KBM-7 (cell line): ENCODE measurements at places on chromosomes 1 and 21.

DNA sequence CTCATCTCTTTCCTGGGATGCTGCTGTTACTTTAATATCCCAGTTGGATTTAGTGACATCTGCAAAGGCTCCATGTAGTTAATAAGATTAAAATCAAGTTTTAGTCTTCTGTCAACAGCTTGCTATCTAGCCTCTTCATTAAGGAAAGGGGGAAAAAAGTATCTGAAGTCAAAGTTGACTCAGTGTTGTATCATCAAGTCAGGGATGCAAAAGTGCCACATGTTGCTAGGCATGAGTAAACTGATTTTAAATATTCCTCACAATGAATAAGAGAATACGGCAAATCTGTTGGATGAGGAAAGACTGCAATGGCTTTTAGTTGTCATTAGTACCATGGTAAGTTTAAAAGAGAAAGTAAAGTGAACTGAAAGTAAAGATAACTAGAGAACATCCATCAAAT is 383.2 kb upstream of the ZRANB2 start:
- no peak for DNase-seq

GRCh38 chr1:202821467-202821866 is 10.7 kb downstream of the PCAT6 start:
- no peak for DNase-seq

DNA sequence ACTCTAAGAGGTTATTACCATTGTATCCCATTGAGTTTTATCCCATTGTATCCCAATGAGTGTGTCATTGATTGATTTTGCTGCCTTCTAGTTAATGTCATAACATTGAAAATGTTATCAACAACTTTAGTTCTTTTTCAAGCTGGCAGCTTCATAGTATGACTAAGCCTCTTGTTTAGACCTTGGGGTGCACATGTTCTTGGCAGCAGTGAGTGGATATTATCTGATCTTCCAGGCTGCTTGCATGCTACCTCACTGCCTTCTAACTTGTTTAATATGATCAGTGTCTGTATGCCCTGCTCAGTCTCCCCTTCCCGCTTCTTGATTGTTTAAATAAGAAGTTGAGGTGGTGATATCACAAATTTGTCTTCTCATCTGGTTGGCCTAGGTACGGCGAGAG is 24.6 kb downstream of the NTPCR start:
- DNase-seq = no peak

- no peak for DNase-seq
Observed at GRCh38 chr1:180157108-180157507, 2.4 kb downstream of the QSOX1 start.

DNA sequence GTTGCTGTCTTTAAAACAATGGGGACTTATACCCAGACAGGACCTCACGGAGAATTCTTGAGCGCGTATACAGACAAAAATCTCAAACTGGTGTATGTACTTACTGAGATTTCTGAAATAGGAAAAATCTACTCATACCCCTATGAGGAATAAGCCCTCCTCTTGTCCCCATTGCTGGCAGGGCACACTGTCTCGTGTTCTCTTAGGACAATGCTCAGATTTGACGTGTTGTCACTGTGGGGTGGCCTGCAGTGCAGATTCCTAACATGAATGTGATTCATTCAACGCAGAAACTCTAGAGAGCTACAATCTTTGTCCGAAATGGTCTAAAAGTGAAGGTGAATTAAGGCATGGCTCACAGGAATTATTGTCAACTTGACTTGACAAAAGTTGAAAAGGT is 31.1 kb upstream of the PDE9A start:
- DNase-seq = no peak

- DNase-seq = no peak
Observed at GRCh38 chr1:17233675-17234320, 15.1 kb upstream of the PADI3 start.

- no peak for DNase-seq
Observed at GRCh38 chr1:64038965-64039364, 164.5 kb upstream of the UBE2U start.

DNA sequence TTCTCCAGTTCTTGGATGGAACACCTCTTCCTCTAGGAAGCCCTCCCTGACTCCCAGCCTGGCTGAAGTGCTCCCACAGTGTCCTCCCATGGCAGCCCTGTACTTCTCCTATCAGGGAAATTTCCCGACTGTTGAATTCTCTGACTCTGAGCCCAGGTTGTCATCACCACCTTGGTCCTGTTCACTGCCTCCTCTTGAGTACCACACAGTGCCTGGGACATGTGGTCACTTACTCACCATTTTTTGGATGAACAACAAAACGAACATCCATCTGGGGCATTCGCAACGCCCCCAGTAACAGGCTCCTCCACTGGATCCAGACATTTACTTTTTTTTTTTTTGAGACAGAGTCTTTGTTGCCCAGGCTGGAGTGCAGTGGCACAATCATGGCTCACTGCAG is 37.4 kb downstream of the CHD5 start:
- DNase-seq = no peak

- peak; percentile 67 for DNase-seq
Observed at GRCh38 chr1:181021811-181022434, 747 bp downstream of the STX6 start.

GRCh38 chr1:35588197-35588910 is 15.2 kb downstream of the TFAP2E start:
- DNase-seq = no peak

DNA sequence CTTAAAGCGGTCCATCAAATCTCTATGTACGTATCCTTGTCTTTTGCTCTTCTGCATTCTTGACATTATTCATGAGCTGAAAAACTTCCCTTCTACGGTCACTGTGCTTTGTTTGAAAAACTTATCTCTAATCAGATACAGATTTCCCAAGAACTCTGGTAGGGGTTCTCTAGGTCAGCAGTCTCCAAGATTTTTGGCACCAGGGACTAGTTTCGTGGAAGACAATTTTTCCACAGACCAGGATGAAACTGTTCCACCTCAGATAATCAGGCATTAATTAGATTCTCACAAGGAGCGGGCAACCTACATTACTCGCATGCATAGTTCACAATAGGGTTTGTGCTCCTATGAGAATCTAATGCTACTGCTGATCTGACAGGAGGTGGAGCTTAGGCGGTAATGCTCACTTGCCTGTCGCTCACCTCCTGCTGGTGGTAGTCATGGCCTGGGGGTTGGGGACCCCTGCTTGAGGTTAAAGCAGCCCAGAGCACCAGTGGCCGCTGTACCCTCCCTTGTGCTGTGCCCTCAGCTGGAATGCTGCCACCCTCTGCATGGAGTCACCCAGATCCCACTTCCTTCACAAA is 30.8 kb downstream of the AK2 start:
- no peak for DNase-seq

DNA sequence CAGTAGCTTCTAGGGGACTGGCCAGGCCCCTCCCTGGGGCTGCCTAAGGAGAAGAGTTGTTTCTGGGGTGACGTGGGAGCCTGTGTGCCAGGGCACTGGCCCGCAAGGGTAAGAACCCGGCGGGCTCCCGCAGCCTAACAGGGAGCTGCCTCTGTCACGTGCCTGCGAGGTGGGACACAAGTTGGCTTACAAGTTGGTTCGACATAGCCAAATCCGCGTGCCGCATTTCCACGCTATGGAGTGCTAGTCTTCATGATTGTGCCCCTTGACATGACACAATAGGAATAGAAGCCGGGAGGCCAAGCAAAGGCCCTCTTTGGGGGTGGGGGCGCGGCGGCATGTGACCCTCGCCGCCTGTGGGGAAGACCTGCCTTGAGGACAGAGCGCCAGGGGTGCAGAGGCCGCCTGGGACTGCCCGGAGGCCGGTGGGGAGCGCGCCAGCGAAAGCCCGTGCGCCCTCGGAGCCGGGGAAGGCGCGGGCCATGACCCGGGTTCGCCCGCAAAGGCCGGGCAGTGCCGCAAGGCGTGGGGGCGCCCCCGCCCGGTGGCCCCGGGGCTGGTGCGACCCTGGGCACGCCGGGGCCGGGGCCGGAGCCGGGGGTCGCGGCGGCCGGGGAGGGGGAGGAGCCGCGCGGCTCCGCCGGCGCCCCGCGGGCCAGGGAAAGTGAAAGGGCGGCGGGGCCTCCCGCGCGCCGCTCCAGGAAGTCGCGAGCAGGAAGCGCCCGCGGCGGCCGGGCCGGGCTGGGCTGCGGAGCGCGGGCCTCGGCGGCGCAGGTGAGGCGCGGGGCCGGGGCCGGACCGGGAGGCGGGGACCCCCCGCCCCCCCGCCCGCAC is at the start of gene SLC37A1:
TSS of gene SLC37A1 (plus strand) at position 702 of the 834 bp plus-strand sequence. CDS start 4,603 bp downstream, outside the sequence.
- no peak for DNase-seq

DNA sequence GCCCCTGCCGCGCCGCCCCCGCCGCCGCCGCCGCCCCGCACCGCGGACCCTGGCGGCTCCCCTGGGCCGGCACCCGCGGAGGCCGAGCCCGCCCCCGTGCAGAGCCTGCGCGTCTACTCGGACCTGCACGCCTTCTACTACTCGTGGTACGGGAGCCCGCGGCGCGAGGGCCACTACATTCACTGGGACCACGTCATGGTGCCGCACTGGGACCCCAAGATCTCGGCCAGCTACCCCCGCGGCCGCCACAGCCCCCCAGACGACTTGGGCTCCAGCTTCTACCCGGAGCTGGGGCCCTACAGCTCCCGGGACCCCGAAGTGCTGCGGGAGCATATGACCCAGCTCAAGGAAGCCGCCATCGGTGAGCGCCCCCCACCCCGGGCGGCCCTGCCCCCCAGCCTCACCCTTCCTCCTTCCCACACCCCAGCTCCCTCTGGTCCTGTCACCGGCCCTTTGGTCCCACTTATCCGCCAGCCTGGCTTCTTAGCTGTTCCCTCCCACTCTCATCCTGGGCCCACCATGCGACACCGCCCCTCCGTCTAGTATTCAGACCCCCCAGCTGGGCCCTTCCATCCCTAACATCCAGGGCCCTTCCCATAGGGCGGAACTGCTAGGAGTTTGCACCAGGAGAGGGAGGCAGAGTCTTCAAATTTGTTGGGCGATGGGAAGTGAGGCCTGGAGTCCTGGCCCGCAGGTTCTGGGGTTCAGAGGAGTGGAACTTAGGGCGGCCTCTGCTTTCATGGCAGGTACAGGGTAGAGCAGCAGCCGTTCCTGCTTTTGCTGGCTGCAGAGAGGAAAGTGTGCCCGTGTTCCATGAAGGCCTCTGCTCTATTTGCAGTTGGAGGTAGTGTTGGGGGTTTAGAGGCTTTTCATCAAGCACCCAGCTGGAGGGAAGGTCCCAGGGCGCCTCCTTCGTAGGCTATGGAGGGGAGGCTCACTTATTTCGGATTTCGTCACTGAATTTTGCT is 1.0 kb downstream of the MANEAL start:
- peak; percentile 29 for DNase-seq

- DNase-seq = peak; percentile 66
Observed at GRCh38 chr1:213989002-213989855, 1.5 kb downstream of the PROX1 start.

- DNase-seq = no peak
Observed at GRCh38 chr1:22285549-22286396, 142.9 kb upstream of the WNT4 start.

DNA sequence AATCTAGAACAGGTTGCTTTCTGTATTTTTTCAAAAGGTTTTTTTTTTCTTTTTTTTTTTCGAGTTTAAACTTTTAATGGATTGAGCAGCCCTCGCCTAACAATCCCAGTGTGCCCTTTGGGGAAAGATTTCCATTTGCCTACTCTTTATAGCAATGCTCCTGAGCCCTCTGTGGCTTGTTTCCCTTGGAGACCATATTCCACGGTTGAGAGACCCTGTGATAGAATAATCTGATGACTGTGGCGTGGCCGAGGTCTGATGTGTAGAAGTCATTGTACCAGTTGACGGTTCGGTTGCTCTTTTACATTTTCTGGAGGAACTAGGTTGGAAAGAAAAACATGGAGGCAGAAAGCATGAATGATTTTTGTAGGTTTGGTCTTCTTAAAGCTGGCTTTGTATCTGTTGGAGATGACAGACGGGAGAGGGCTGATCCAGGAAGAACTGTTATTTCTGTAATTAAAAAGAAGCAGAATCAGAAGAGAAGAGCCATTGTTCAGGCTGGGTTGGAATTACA is 305.7 kb upstream of the NRIP1 start:
- no peak for DNase-seq

DNA sequence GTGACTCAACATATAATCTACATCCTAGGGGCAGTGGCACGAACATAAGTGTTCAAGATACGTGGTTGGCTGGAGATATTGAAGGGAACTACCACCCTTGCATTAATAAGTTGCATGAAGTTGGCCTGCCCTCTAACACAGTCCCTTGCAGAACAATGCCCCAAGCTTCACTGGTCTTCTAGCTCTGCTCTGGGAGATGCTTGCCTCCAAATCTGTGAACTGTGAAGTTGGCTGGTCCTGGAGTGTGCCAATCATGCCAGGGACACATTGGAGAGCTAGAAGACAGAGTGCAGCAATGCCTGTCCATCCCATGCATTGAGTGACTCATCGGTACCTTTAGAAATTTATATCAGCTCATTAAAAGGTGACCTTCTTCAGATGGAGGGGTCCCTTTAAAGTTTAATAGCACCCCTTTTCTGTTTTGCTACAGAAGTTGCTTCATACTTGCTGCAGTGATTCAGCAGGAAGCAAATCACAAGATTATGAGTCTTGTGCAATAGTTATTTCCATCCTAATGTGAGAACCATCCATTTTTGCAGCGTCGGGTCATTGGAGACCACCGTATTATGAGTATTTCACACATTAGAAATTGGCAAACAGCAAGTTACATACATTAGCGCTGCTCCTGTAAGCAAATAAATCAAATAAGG is 55.2 kb upstream of the KAZN start:
- DNase-seq = no peak

GRCh38 chr21:24200052-24200451 is 1407.2 kb downstream of the MRPL39 start:
- no peak for DNase-seq

DNA sequence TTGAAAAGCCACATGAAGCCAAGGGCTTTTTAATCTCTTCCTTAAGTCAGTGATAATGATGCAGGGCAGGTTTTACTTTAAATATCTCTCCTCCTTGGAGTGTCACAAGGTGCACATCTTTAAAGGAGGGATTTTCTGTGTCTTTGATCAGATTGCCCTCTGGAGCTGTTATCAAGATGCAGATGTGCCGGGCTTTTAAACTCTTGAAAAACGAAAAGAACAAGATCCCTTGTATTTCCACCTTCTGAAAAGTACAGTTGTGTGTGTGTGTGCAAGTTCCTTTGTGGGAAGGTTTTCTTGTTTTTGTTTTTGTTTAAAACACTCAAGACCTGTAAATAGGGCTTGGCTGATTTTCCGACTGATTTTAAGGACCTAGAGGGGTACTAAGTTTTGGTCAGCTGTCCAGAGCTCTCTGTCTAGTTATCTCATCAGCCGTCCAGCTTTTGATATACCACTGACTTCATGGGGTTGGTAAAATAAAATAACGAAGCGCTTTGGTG is 1.6 kb downstream of the MARK1 start:
- no peak for DNase-seq

GRCh38 chr1:64090436-64090835 is 113.0 kb upstream of the UBE2U start:
- no peak for DNase-seq

- DNase-seq = no peak
Observed at GRCh38 chr1:236261898-236262297, 19.9 kb downstream of the ERO1B start.

GRCh38 chr1:203335503-203335902 is 15.4 kb downstream of the FMOD start:
- no peak for DNase-seq

GRCh38 chr1:2375246-2375922 is 16.0 kb downstream of the MORN1 start:
- no peak for DNase-seq
